ENCODE measurements at places on chromosomes 5 and 9.
A peak's percentile ranks its signal among the peaks of the same experiment; 100 is the strongest.

GRCh38 chr9:72681283-72681630 lies 159.8 kb downstream of the TMC1 start:
- no peak for DNase-seq

DNA sequence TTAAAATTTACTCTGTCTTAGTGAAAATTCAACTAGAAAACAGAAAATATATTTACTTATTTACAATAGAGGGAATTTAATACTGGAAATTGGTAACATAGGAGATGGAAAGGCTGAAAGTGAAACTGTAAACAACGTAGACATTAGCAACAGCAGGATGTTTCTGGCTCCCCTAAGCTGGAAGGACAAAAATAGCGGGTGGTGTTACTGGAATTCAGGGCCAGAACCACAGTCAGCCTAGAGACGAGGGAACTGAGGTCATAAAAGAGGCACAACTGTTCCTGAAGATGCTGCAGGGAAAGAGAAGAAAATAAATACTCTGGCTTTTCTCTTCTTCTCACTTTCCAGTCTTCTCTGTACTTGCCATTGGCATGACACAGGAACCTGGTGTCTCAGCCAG lies 80.4 kb upstream of the NIPBL start:
- DNase-seq, result no peak

DNA sequence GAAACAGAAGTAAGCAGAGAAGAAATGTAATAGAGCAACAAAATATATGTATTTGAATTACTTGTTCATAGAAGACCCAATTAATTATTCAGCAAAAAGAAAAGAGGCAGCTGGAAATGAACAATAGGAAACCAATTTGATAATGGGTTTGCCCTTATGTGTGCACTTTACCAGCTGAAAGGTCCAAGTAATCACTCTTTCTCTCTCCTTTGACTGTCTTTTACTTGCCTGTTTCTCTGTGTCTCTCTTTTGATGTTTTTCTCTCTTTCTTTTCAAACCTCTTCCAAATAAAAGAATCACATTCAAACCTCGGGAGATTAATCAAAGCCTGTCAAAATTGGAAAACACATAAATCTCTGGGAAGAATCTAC lies 51.5 kb downstream of the CTNND2 start:
- no peak for DNase-seq

- no peak for DNase-seq
These were observed 322.5 kb upstream of the SLC24A2 start for GRCh38 chr9:20111173-20111843.

- DNase-seq, result no peak
These were observed 271.5 kb downstream of the ADGRV1 start for GRCh38 chr5:90830058-90830457.

- no peak for DNase-seq
These were observed 19.6 kb downstream of the BAAT start for GRCh38 chr9:101365181-101365580.

DNA sequence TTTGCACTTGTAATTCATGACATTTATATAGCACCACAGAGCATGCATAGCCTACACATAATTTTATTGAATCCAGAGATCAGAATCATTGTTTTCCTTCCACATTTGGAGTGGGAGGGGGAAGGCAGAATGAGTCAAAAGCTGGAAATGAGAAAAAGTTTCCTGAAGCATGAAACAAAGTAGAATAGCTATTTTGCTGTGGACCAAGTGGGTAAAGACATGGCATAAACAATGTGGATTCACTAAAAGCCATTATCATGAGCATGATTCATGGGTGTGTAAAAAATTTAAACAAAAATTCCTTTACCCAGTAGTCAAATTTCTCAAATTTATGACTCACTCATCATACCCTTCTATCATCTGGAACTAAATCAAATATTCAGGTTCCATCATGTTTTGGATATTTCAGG lies 97.9 kb downstream of the YIPF5 start:
- DNase-seq, result no peak

DNA sequence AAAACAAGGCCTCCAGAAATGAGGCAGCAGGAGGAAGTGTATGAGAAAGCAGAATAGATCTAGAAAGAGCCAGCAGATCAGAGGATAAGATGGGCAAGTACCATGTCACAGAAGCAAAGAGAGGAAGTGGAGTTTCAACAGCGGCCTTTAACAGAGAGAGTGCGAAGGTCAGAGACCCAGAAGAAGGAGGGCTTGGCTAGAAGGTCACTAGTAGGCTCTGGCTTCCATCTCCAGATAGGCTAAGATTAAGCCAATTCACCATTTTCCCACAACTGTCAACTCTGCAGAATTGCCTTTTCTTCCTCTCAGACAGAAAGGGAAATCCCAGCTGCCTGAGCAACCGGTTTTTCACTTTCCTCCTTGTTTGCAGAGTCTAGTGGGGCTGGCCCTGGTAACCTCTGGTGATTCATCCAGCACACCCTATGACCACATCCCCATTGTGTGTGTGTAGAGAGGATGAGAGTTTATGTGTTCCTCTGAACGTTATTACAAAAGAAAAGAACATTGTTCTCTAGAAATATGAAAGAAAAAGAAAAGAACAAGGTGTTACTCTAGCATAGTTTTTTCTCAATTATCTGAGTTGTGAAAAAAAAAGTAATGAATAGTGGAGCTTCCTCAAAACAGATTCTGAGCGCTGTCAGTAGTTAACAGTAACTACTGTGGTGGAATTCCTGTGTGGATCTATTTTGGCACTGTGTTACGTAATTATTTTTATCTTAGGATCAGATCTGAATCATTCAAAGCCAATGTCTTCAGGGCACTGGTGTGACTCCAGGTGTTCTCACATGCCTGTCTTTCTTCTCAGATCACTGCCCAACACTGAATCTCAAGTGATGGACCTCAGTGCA lies 220.4 kb downstream of the ARRDC3 start:
- peak; percentile 26 for DNase-seq

DNA sequence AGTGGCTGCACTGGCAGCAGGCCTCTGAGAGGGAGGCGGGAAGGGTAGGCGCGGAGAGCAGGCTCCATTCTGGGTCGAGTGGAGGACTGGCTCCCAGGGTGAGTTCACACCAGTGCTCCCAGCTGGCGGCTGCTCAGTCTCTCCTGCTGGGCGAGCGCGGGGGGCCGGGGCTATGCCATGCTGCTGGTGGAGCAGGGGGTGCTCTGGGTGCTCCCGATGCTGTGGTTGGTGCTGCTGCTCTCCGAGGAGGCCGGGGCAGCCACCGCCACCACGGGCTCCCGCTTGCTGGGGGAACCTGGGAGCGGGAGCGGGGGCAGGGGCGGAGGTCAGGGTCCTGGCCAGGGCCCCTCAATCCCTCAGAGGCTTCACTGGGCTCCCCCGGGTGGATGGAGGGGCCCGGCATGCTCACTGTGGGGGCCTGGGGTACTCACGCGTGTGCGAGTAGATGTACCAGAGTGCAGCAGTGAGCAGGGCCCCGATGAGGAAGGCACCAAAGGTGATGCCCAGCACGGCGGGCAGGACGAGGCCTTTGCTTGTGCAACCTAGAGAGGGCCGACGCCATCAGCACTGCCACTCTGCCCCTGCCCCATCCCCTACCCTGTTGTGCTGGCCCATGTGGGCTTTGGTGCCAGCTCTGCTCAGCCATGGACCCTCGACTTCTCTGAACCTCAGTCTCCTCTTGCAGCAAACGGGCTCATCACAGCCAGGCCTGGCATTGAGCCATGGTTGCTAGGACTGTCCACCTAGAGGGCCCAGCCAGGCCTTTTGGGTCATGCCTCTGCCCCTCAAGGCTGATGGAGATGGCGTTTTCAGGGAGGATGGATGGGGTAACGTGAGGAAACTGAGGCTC lies 13.1 kb downstream of the FPGS start:
- no peak for DNase-seq

DNA sequence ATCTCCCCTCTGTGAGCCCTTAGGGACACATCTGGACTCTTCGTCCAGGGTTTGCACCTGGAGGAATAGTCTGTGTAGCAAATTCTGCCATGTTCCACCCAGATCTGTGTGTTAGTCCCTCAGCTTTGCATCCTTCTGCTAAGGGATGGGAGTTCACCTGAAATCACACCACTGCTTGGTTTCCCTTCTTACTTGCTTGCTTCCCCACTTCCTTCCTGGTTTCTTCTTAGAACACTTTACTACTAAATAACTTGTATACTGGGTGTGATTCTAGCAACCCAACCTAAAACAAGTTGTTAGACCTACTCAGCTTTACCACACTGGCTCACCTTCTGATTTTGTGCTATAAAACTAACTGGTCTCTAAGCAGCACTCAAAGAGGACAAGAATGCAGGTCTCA lies 202.6 kb upstream of the MAP3K1 start:
- no peak for DNase-seq

GRCh38 chr5:154967421-154968024 lies 26.6 kb downstream of the MRPL22 start:
- DNase-seq, result no peak

DNA sequence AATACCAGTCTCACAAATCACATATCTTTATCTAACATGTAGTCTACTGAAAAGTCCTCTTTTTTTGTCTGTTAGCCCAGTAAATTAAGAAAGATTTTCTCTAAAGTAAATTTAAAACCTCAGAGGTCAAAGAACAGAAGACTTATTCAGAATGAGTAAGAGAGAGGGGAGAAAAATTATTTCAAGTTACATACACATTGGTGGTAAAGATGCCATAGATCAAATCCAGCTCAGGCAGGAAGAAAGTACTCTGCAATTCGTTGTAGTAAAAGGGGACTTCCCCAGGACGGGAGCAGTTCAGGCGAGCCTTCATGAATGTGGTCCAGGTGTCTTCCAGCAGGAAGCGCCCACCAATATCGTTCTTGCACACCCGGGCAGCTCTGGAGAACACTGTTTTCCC lies 344.1 kb downstream of the SEMA5A start:
- no peak for DNase-seq

GRCh38 chr5:74079971-74080556 lies 454.1 kb downstream of the ARHGEF28 start:
- DNase-seq, result no peak

- no peak for DNase-seq
These were observed 282.3 kb downstream of the DEPDC1B start for GRCh38 chr5:60417500-60418181.

GRCh38 chr9:120542701-120543490 lies 37.1 kb downstream of the CDK5RAP2 start:
- no peak for DNase-seq

DNA sequence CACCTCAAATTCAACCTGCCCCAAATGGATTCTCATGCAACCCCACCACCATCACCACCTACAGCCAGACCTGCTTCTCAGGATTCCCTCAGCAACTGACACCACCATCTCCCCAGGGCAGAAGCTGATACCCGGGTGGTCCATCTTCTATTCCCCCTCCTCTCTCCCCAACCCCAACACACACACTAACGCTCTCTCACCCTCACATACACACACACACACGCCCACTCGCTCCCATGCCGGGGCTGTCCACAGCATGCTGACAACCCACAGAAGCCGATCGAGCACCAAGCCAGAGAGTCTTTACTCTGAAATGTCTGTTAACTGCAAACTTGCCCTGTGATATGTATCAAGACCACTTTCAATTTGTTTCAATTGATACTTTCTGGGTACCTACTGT lies 28.4 kb downstream of the B4GALT1 start:
- DNase-seq, result no peak

GRCh38 chr5:106610041-106610440 lies 1060.7 kb downstream of the EFNA5 start:
- no peak for DNase-seq

DNA sequence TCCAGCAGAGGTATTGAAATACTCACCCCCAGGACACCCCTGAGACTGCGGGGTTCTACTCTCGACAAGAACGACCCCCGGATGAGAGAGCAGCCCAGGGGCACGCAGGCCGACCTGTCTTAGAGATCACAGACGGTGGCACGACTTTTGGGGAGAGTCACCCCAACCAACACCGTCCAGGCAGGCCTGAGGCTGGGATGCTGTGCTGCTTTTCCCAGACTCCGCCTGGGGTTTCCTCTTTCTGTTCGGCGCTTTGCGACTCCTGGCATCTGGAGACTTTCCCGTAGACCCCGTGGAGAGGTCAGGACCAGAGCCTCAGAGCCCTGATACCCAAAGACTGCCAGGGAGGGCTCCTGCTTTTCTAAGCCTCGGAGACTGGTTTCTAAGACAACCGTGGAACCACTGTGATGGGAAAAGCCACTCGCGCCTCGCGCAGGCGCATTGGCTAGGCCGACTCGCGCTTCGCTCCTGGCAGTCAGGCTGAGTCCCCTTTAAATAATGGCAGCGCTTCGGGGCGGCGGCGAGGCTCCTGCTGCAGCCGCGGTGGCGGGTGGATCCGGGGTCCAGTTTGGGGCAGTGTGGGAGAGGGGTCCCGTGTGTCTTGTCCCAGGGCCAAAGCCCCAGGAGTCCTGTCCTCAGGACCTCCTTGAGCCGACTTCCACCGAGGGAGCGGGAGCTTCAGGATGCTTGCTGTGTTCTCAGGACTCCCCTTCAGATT lies 484.0 kb downstream of the SPATA31A7 start:
- DNase-seq, result no peak

GRCh38 chr5:171927345-171927941 lies 79.0 kb downstream of the FBXW11 start:
- no peak for DNase-seq

DNA sequence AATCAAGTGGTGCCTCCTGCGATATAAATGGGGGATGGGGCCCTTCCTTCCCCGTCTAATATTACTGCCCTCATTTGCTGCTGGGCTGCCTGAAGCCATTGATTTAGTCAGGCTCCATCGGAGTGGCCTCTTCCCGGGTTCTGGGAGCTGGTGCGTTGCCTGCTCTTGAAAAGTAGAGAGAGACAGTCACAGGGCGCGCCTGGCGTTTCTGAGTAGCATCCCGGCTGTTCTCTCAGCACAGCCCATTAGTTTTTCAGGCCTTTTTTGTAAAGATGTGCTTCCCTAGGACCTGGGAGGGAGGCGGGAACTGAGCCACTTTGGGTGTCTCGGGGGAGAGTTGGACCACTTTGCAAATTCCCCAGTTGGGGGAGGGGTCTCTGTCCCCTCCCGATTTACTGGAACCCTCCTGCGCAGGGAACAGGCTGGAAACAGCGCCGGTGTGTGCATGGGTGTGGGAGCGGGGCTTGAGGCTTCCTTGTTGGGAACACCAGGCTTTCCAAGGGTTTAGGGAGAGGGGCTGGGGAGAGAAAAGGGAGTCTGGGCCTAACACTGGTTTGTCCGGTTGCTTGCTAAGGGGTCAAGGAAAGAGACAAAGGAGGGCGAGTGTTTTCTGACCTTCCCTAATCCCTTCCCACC lies 4.7 kb downstream of the PRDM6 start:
- DNase-seq, result no peak

- no peak for DNase-seq
These were observed 301.9 kb downstream of the FER start for GRCh38 chr5:109049565-109049964.
